ENCODE measurements at places on chromosomes 4 and X. TPM values are rescaled to one million over a fixed set of nuclear protein-coding genes. Genes with fewer than 3 reads are reported as not detected.

DNA sequence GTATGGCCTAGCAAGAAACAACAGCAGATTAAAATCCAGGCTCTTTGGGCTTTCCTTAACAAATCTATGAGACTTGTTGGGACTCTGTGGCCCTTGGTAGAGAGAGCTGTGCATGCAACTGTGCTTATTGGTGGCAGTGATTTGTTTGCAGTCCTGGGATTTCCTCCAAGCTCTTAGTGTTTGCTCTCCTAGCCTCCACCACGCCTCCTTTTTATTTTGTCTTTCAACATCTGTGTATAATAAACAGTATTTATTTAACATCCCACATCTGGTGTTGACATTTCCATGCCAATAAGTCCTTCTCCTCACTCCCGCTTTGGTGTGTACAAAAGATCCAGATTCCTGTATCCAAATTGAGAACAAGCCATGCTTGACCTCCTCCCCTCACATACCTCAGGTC is 3.1 kb downstream of the TNMD start:
- H3K4me3 ChIP-seq = no peak overlapping the region
- no peak for DNase-seq
- H3K4me1 ChIP-seq = no peaks in the 10 kb centered on the region
- H3K36me3 ChIP-seq = no peaks in the 10 kb centered on the region
- no peaks in the 10 kb centered on the region for H3K27me3 ChIP-seq

DNA sequence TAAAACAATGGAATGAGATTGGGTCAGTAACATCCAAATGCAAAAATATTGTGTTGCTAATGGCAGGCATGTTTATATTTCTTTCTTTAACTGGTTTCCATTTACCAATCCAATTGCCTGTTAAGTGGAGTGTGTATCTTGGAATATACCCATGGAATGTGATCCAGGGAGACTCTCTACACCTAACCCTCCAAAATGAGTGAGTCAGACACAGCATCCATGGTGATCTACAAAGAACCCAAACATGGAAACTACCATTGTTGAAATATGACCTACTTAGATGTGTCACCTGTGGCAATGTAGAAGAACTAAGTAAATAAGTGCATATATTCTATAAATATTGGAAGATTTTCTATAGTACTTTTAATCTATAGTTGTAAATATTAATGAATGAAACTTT is 110.3 kb downstream of the AREG start:
- no peak overlapping the region for H3K27ac ChIP-seq
- DNase-seq = no peak
- no peaks in the 10 kb centered on the region for H3K36me3 ChIP-seq
- no peaks in the 10 kb centered on the region for H3K27me3 ChIP-seq
- H3K4me3 ChIP-seq = no peak overlapping the region

DNA sequence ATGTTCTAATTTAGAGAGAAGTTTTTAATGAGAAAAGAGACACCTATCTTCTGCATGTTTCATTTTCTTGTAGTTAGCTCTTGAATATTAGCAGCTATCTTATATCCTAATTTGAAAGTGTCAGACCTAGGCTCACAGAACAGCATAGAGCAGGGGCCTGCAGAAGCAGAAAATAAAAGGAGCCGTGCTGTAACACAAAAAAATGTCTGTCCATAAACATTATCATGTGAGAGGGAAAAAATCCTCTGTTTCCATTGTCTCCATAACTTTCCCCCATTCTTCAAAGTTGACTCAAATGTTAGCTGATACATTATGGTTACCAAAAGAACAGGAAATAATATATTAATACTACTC is 329.2 kb upstream of the EPHA5 start:
- no peaks in the 10 kb centered on the region for H3K4me1 ChIP-seq
- H3K27ac ChIP-seq = no peak overlapping the region
- H3K27me3 ChIP-seq = no peaks in the 10 kb centered on the region
- H3K36me3 ChIP-seq = no peaks in the 10 kb centered on the region

DNA sequence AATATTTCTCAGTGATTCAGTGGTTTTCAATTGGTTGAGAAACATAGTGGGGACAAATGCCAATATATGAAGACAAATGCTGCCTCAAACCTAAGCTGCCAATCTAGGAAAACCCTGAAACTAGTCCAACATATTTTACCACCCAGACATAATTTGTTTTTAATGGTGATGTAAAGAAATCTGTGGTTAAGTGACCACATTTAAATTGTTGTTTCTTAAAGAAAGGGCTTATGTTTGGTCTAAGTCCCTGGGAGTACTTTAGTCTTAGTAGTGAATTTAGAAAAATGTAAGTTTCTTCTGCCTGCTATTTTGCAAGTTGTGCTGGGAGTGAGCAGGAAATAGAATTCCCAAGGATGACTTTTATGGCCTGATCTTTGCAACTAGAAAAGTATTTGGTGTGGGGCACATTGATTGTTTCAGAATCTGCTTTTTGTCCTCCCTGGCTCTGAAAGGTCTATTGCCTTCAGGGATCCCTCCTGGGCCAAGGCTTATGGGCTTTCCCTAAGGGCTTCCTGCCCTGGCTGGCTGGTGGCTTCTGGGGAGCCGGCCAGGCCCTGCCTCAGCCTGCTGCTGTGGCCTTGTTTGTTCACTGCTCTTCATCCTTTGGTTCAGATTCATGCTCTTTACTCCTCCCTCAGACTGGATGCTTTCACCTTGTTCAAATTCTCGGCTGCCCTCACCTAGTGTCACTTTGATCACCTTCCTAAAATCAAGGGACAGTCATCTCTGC is 169.8 kb upstream of the JADE1 start:
- H3K27me3 ChIP-seq = no peaks in the 10 kb centered on the region
- no peaks in the 10 kb centered on the region for H3K36me3 ChIP-seq
- no peak for DNase-seq
- H3K4me3 ChIP-seq = no peak overlapping the region
- peaks cover 24% of the 10 kb centered on the region for H3K4me1 ChIP-seq

DNA sequence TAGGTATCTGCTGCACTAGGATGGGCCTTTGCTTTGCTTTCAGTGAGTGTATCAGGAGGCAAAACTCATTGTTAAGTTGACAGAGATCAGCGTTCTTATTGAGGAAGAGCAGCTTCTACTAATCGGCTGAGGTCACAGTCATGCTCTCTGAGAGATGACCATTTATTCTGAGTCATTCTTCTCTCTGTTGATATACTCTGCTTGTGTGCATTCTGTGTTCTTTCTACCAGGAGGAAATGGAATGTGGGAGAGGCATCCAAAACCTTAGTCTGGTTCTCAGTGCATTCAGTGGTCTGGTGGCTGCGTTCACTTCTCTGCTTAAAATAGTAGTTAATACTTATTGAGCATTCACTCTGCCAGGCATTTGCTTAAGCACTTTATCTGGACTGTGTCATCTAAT is 66.2 kb downstream of the RRAGB start:
- H3K36me3 ChIP-seq = no peaks in the 10 kb centered on the region
- H3K4me1 ChIP-seq = no peaks in the 10 kb centered on the region
- no peaks in the 10 kb centered on the region for H3K27me3 ChIP-seq
- no peak for DNase-seq

GRCh38 chrX:148661035-148661434 is 160.6 kb downstream of the AFF2 start:
- no peaks in the 10 kb centered on the region for H3K27me3 ChIP-seq
- no peak for DNase-seq
- no peak overlapping the region for H3K27ac ChIP-seq
- no peak overlapping the region for H3K4me3 ChIP-seq
- no peaks in the 10 kb centered on the region for H3K4me1 ChIP-seq

GRCh38 chr4:88751258-88752075 is 53.8 kb upstream of the NAP1L5 start:
- no peaks in the 10 kb centered on the region for H3K27me3 ChIP-seq
- H3K4me3 ChIP-seq = no peak overlapping the region
- peaks cover 39% of the 10 kb centered on the region for H3K4me1 ChIP-seq
- no peak overlapping the region for H3K27ac ChIP-seq
- H3K36me3 ChIP-seq = peaks cover 18% of the 10 kb centered on the region
- DNase-seq = no peak

KLB gene
- total RNA-seq = 3.6 TPM

DNA sequence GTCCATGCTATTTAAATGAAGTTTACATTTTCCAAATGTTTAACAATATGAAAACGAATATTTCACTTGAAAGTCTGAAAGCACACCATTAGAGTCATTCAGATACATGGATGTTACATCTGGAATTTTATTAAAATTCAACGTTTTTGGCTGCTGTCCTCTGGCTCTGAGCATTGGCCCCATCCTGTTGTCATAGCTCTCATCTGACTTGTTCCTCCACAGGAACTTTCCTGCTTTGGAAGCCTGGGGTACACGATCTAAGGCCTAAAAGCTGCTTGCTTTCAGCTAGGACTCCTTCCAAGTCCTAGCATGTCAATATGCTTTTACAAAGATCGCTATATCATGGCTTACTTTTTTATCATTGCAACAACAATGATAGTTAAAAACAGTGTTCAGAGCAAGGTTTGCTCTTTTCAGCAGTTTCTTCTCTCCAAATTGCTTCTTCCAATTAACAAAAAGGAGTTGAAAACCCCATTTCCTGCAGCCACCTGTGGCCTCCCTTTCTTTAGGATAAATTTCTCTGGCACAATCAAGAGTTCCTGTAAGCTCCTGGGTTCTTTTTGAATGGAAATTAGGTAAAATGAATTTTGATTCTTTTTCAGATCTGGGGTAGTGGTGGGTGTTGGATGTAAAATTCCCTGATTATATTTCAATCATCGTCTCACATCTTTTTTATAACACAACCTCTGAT is 413.4 kb upstream of the AGA start:
- no peaks in the 10 kb centered on the region for H3K36me3 ChIP-seq
- no peaks in the 10 kb centered on the region for H3K4me1 ChIP-seq
- H3K4me3 ChIP-seq = no peak overlapping the region
- H3K27me3 ChIP-seq = no peaks in the 10 kb centered on the region
- no peak for DNase-seq

CCDC158 gene
- total RNA-seq = 1.3 TPM

GRCh38 chr4:28435314-28435713 is 1574.7 kb downstream of the STIM2 start:
- H3K36me3 ChIP-seq = no peaks in the 10 kb centered on the region

Data from body of pancreas (tissue), 4 donors.